ENCODE measurements at places on chromosomes 4 and X.

DNA sequence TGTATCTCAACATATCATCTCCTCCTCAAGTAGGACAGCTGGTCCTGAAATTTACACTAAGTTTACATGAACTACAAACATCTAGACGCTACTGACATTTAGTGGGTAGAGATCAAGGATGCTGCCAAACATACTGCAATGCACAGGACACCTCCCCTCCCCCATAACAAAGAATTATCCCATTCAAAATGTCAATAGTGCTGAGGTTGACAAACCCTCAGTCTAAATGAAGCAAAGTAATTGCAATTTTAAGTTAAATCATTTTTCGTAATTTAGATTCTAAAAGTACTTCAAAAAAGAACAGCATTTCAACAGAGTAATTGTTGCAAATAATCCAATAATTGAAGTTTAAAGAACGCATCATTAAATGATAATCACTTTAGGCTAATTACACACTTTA lies 1.2 kb downstream of the PRMT9 start:
- DNase-seq, result no peak

DNA sequence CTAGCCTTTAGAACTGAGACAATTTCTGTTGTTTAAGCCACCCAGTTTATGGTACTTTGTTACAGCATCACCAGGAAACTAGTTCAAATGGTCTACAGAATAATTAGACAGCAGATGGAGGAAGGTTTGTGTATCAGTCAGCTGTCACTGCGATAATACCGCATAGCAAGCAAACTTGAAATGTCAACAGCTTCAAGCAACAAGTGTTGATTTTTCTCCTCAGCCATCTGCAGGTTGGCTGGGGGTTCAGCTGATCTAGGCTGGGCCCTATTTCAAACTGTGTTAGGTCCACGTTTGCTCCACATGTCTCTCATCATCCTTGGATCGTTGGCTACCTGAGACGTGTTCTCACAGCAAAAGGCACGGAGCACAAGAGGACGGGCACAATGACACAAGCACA lies 19.2 kb upstream of the PHEX start:
- DNase-seq, result no peak

DNA sequence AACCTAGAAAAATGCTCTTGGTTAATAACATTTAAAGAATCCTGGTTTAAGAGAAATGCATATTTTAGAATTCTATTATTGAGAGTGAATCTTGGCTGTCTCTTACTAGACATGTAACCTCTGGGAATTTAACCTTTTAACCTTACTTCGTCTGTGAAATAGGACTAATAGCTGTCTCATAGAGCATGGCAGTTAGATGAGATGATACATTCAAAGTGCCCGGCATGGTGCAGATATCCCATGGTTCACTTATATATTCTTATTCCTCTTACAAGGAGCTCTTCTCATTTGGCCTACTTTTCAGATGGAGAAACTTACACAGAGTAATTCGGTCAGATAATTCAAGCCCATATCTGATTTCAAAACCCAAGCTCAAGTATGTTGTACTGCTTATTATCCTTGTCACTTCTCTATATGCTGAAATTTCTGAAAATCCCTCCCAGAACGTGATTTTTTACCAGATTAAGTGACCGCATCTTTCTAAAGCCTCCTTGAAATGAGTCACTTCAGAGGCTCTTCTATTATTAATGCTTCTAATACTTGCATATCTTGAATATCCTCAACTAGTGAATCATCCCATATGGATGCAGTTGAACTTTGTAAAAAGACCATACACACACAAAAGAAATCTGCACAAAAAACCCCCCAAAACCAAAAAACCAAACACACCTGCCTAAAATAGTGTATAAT lies 4.9 kb downstream of the CDKN2AIP start:
- DNase-seq, result no peak

- no peak for DNase-seq
These were observed 139.9 kb downstream of the CAMK2D start for GRCh38 chr4:113621633-113622032.

DNA sequence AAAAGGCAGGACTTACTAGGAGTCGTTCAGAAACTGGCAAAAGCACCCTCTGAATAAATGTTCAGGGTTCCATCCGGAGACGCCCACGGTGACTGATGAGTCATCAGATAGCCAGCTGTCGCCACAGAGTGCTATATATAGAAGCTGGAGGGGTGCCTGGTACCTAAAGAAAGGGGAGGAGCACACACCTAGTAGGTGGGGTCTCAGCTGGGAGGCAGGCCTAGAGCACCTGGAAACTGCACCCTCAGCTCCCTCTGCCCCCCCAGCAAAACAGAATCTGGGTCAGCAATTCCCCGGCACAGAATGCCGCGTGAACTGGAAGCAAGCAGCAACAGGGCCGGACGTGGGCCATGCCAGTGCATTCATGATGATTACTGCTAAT lies 242.0 kb downstream of the BCOR start:
- no peak for DNase-seq

- peak; percentile 80 for DNase-seq
These were observed 657 bp upstream of the ANKRD50 start for GRCh38 chr4:124713185-124713592.

DNA sequence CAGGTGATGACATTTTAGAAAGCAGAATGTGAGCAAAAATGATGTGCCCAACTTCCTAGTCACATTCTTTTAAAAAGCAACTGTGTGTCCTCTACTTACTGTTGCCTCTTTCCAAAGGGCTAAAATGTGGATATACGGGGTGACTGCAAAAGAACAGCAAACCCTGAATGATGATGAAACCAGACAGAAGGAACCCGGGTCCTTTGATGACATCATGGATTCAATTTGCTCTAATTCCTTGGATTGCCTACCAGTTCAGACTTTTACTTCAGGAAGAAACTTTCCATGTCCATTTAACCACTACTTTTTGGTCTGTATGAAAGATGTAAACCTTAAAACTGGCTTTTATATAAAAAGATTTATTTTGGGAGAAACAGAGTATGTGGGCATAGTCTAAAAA lies 190.9 kb upstream of the MAB21L2 start:
- DNase-seq, result no peak

GRCh38 chr4:54152846-54153600 lies 53.1 kb downstream of the GSX2 start:
- DNase-seq, result no peak

- DNase-seq, result peak; percentile 10
These were observed 42.9 kb downstream of the PSAPL1 start for GRCh38 chr4:7391637-7392437.

- DNase-seq, result no peak
These were observed 88.1 kb downstream of the CCSER1 start for GRCh38 chr4:90215286-90215685.

DNA sequence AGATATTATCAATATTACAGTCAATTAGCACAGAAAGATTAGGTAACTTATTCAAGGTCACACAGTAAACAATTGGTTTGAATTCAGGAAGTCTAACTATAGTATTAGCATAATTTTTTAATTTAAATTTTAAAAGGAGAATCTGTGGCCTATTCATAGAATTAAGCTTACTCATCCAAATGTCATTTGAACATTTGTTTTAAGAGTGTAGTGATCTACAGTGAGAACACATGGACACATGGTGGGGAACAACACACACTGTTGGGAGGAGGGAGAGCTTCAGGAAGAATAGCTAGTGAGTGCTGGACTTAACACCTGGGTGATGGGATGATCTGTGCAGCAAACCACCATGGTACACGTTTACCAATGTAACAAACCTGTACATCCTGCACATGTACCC lies 48.3 kb downstream of the MEPE start:
- no peak for DNase-seq

- no peak for DNase-seq
These were observed 9.8 kb upstream of the MSX1 start for GRCh38 chr4:4849524-4850193.

DNA sequence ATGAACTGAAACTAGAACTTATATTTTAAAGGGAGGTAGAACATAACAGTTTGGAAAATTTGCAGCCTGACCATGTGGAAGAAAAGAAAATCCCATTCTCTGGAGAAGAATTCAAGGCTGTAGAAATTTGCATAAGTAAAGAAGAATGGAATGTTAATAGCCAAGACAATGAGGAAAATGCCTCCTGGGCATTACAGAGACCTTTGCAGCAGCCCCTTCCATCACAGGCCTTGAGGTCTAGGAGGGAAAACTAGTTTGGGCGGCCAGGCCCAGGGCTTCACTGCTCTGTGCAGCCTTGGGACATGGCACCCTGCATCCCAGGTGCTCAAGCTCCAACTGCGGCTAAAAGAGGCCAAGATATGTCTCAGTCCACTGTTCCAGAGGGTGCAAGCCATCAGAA lies 1506.8 kb downstream of the PCDH18 start:
- no peak for DNase-seq

DNA sequence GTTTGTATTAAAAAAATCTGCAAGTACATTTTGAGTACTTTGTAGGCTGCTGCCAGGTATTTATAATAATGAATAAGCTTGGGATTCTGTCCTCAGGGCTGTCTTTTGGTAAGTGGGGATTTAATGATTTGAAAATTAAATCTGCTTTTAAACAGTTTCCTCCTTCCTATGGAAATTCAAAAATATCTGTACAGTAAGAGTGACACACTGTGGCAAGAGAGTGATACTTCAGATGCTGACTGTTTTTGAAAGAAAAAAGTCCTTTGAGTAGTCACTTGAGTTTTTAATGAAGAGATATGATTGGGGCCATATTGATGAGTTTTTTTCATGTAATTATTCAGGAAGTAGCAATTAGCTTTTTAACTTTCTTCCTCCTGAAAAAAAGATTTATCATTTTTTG lies 49.2 kb downstream of the SMARCAD1 start:
- DNase-seq, result no peak

DNA sequence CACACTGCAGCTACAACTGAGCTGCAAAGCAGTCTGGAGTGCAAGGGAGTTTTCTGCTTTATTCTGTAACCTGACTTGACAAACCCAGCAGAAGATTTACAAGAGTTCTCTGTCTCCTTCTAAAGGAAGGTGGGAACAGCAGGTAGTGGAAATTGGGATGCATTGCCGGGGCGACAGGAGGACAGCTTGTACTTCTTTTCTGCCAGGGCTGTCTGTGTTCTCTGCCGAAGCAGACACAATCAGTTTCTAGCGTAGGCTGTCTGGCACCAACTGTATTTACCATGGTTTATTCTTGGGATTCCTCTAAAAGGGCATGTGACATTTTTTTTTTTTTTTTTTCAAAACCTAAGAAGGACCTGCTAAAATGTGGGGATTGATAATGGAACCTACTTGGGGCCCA lies 190.8 kb upstream of the GK2 start:
- DNase-seq, result no peak

DNA sequence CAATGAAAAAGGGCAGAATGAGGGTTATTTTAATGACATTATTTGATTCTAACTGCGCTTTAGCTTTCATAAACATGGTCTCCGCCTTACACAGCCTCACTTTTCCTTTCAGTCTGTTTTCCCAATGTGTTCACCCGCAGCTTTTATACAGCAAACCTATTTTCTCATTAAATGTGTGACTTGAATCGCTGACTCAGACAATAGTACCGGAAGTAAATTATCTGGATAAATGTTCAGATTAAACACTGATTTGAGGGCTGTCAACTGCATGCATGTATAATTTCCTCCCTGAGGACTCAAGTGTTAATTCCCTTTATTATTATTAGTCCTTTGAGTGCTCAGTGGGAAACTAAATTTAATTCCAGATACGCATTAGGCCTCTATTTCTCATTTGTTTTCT lies 117.3 kb downstream of the FAM133A start:
- no peak for DNase-seq

- no peak for DNase-seq
These were observed 108.6 kb downstream of the ARHGAP6 start for GRCh38 chrX:11557120-11557519.

GRCh38 chr4:81905971-81906370 lies 434.3 kb upstream of the RASGEF1B start:
- DNase-seq, result no peak

DNA sequence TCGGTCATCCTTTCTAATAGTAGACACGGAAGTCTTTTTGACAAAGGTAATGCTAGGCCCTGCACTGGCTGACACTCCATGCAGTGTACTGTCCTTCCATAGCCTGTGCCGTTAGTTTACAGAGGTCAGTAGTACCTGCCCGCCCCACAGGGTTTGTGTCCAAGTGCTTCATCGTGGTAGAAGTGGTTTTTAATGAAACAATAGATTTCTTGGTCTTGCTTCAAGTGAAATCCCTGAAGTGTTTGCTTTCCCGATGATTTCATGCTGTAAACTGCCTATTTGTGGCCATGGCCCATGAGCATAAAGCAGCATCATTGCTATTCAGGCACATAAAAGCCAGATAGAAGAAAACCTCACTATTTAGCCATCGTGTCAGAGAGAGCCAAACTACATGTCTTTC lies 139.3 kb downstream of the GPR143 start:
- DNase-seq, result no peak

DNA sequence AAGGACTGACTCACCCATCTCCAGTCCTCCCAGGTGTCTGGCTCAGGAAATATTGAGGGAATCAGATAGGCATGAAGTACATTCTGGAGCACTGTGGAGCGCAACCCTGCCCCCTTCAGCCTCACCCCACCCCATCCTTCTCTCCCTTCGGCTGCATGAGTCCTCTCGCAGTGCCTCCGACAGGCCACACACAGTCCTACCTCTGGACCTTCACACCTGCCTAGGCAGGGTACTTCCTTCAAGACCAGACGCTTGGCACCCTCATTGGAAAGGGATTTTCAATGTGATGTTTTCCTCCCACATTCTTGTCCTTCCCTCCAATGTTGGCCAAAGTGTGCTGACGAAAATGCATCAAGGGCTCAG lies 26.8 kb upstream of the PPP2R2C start:
- no peak for DNase-seq

GRCh38 chr4:38503689-38504395 lies 160.2 kb upstream of the KLF3 start:
- DNase-seq, result no peak

GRCh38 chr4:82733636-82734035 lies 65.0 kb downstream of the SCD5 start:
- no peak for DNase-seq

- no peak for DNase-seq
These were observed 125.4 kb downstream of the ATP8A1 start for GRCh38 chr4:42531341-42532030.

Measured in upper lobe of left lung (tissue), 6 donors.